ENCODE measurements at places on chromosomes 16 and 17. TPM values are rescaled to one million over a fixed set of nuclear protein-coding genes. Genes with fewer than 3 reads are reported as not detected.

The TAC4 gene
- not detected for total RNA-seq

The SPN gene
- 336 TPM for total RNA-seq

The GDPD1 gene
- 2.1 TPM for total RNA-seq

The MT1X gene
- 45.1 TPM for total RNA-seq

The UNC13D gene
- total RNA-seq = 170 TPM

The TP53TG3F gene
- not detected for total RNA-seq

The CLDN9 gene
- 0.29 TPM for total RNA-seq

The ACSM2A gene
- not detected for total RNA-seq

The EFNB3 gene
- not detected for total RNA-seq

The PPP1R27 gene
- total RNA-seq = not detected

The GOT2 gene
- 69.0 TPM for total RNA-seq

The HBZ gene
- not detected for total RNA-seq

The VASN gene
- not detected for total RNA-seq

Data from activated naive CD4-positive, alpha-beta T cell treated with anti-CD3 and anti-CD28 coated beads, Interleukin-2, amount 10 ng/mL, durations not matched to agents 5 hours and 36 hours (primary cell).